ENCODE measurements at places on chromosomes 5 and 9. TPM values are rescaled to one million over a fixed set of nuclear protein-coding genes. Genes with fewer than 3 reads are reported as not detected.

DNA sequence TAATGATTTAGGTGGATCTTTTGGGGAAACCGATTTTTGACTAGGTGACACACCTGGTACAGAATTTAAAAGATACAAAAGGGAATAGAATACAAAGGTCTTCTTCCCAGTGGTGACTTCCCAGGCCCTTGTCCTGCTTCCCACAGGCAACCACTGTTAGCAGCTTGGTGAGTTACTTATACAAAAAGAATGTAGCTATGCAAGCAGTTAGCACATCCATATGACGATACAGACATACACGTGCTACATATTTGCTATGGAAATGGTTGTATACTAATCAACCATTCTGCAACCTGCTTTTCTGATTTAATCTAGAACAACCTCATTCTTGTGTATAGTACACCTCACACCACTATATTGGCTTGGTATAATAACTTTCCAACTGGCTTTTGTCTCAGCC lies 51.0 kb downstream of the OTULIN start:
- no peak for DNase-seq

DNA sequence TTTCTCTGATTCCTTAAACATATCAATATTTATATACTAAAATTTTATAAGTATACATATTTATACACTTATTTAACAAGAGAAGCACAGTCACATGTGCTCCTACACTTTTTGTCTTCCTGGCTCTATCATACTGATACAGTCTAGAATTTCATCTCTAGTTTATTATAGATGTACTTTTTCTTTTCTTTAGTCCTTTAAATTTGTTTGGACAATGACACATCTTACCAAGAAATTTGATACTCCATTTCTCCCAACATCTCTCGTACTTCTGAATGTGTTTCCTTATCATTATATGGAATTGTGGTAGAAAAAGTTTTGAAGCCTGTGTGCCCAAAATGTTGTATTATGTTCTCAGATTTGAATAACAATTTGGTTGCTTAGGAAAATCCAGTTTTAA lies 104.6 kb downstream of the DMRT2 start:
- no peak for DNase-seq

- DNase-seq, result no peak
Observed at GRCh38 chr9:77170991-77171699, 6.2 kb upstream of the VPS13A start.

PFN3 gene
- not detected for total RNA-seq

C6 gene
- not detected for total RNA-seq

HAVCR1 gene
- total RNA-seq, result 2.6 TPM

GRCh38 chr5:43016217-43016779 lies 23.8 kb downstream of the ANXA2R start:
- no peak for DNase-seq

GRCh38 chr5:175646251-175646650 lies 11.6 kb upstream of the HRH2 start:
- no peak for DNase-seq

HMCN2 gene
- 0.17 TPM for total RNA-seq

GRCh38 chr5:159456722-159457465 lies 126.6 kb upstream of the IL12B start:
- peak; percentile 75 for DNase-seq

- peak; percentile 61 for DNase-seq
Observed at GRCh38 chr5:150129813-150130492, 25.7 kb downstream of the PDGFRB start.

DNA sequence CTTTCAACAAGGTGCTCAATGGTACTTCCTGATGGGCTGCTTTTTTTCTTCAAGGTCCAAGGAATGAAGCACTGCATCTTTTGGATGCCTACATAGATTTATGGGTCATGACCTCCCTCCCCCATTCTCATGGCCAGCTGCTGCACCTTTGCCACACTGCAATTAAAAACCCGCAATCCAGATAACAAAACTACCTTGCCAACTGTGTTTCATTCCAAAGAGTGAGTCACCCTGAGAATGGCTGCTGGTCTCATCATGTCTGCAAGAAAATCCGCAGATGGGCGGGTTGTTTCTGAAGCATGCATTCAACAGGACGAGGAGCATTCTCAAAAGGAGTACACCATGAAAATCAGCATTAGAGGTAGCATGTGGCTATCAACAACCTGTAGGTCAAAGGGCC lies 139.8 kb downstream of the ELAVL2 start:
- DNase-seq, result no peak

GRCh38 chr5:33299621-33300208 lies 141.1 kb upstream of the TARS1 start:
- no peak for DNase-seq

DNA sequence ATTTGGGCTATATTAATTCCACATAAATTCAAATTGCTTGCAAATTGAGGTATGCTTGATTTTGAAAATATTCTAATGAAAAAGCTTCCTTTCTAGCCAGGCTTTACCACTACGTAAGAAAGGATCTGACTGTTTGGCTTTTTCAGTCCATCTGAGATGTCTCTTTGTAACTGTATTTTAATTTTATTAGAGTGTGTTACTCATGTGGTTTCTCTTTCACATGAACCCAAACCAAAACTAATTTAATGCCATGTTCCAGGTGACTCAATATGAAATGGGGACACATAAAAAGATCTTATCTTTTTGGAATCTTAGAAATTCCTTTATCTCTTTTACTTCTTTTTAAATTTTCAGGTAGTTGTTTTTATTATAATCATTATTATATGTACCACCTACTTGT lies 85.3 kb downstream of the NFIB start:
- no peak for DNase-seq

GRCh38 chr5:26940994-26941393 lies 97.4 kb downstream of the CDH9 start:
- no peak for DNase-seq

DNA sequence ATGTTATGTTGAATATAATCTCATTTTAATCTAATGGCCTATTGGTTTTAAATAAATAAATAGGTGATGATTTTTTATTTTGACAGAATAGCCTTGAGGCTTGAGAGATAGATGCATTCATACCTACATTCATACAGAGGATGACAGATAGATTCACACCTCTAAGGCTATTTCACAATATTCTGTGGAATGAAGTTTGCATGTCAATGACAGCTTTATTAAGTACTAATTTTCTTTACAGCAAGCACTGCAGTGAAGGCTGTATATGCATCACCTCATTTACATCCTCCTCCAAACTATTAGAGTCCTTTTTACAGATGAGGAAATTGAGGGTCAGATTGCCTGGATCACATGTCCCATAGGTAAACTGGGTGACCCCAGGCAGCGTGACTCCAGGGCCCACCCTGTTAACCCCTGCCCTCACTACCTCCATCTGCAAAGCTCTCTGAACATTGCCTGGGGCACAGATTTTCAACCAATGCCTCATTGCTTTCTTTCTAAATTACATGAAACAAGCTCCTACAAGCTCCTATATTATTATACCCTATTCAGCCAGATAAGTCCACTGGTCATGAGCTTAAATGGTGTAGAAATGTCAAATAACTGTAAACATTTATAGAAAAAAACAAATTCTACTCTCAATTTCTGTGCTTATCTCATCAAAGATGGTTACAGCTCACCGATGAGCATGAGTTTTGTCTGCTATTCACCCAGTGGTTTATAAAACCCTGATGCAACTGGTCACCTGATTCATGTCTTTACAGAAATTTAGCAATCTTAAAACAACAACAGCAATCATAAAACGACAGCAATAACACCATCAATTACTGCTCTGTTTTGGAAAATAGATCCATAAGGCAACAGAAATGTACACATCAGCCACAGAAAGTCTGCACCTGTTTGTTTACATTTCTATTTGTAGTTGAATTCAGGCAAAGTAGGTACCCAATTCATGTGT lies 338.0 kb downstream of the NSG2 start:
- DNase-seq, result no peak

DNA sequence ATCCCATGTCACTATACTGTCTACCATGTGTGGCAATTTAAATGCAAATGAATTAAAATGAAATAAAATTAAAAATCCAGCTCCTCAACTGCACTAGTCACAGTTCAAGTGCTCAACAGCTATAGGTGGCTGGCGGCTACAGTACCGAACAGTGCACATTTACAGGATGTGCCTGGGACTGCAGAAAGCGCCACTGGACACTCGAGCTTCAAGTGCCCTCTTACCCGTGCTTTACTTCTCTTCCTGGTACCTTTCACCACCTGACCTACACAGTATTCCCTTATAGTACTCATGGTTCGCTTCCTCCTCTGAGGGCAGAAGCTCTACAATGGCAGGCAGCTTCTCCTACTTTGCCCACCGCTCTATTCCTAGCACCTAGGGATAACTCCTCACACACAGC lies 166.6 kb downstream of the FANCC start:
- DNase-seq, result no peak

CNTFR gene
- not detected for total RNA-seq

FOXD4L5 gene
- total RNA-seq, result 0.26 TPM

HSD17B3 gene
- total RNA-seq, result 0.81 TPM

DNA sequence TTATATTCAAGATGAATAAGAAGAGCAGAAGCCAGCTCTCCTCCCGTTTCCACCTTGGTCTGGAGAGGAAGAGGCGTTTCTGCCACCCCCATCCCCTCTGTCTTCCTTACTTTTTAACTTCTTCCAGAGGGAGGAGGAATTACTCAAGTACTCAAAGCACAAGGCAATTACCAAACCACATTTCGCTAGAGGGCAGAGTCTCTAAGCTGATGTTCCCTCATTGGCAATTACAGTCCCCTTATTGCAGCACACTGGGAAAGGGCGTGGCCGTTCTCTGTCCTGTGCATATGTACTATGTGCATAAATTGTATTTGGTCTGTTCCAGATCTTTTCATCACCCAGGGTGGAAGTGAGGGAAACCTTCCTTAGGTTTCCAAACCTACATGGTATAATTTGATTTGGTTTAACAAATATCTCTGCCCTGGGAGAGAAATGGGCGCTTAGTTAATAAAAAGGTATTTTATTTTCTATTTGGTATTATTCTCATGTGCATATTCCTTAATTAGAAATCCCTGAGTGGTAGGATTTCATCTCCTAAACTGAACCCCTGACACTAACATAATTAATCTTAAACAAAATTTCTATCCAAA lies 29.8 kb upstream of the ALDOB start:
- DNase-seq, result no peak

OTP gene
- 0.19 TPM for total RNA-seq

ATP6V1G1 gene
- total RNA-seq, result 37.3 TPM

C9orf72 gene
- 11.5 TPM for total RNA-seq

Data from activated T-cell treated with anti-CD3 and anti-CD28 coated beads, Interleukin-2, amount 50 U/mL, for 72 hours (primary cell).